ENCODE measurements at places on chromosomes 4 and X. TPM values are rescaled to one million over a fixed set of nuclear protein-coding genes. Genes with fewer than 3 reads are reported as not detected.

GABRG1 gene
- total RNA-seq = not detected

RNF128 gene
- total RNA-seq = 12.6 TPM

- no peak for DNase-seq
Observed at GRCh38 chr4:53912766-53913497, 151.5 kb downstream of the CHIC2 start.

LRIT3 gene
- total RNA-seq = under 0.01 TPM

DNA sequence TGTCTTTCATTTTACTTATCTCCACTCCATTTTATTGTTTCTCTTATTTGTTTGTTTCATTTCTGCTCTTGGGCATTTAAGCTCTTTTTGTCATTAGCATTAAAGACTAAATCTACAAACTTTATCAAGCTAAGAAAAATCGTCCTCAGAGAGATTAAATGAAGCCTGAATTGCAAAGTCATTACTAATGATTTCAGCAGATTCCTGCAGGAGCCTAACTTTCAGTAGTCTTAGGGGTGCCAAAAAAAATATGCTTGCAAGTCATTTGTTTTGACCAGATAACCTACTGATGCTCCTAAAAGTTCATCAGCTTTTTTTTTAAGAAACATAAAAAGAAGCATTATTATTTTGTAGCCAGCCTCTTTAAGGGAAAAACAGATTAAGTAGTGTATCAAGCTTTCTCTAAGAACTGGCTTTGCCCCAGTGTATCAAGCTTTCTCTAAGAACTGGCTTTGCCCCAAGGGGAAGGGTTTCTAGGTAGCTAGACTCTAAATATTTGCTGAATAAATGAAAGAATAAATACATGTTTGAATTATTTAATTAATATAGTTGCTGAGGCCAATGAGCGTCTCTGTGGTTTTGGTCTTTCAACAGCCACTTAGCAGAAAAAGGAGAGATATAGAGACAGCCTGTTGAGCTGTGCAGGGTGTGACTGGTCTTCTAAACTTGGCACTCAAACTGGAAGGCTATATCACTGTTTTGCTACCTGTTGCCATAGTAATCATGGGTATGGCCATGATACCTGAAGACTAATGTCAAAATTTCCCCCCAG is 174.2 kb downstream of the BTC start:
- peak; percentile 34 for DNase-seq

AMBN gene
- total RNA-seq = not detected

All from fibroblast of the aortic adventitia (primary cell).